T-helper 17 cell (primary cell): ENCODE measurements at places on chromosomes 4 and X.

- peaks cover 21% of the 10 kb centered on the region for H3K4me1 ChIP-seq
- peak within 1 kb of the TSS; percentile 29 for H3K27ac ChIP-seq
- H3K36me3 ChIP-seq: no peaks in the 10 kb centered on the region
- H3K4me3 ChIP-seq: peak within 1 kb of the TSS; percentile 92
- peak; percentile 60 for DNase-seq
- H3K27me3 ChIP-seq: peaks cover 13% of the 10 kb centered on the region
These were observed at the start of gene PDE5A for GRCh38 chr4:119628281-119629141. Gene PDE5A (minus strand): TSS chr4:119628804. CDS start chr4:119628671, 133 bp downstream.

DNA sequence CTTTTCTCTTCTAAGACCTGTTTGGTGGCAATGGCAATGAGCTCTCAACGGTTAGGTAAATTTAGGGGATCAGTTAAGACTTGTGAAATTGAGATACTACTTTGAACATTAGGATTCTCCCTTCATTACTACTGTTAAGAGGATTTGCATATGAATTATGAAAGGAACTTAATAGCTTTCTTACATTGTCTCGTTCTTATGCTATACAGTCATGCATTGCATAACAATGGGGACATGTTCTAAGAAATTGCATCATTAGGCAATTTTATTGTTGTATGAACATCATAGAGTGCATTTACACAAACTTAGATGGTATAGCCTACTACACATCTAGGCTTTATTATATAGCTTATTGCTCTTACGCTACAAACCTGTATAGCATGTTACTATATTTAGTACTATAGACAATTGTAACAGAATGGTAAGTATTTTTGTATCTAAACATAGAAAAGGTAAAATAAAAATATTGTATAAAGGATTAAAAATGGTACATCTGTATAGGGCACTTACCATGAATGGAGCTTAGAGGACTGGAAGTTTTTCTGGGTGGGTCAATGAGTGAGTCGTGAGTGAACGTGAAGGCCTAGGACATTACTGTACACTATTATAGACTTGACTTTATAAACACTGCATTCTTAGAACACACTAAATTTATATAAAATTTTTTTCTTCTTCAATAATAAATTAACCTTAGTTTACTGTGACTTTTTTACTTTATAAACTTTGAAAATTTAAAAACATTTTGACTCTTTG, 62.5 kb downstream of the PAQR3 start:
- no peaks in the 10 kb centered on the region for H3K27me3 ChIP-seq
- H3K27ac ChIP-seq: no peak overlapping the region
- H3K36me3 ChIP-seq: no peaks in the 10 kb centered on the region
- no peaks in the 10 kb centered on the region for H3K4me1 ChIP-seq
- no peak for DNase-seq

DNA sequence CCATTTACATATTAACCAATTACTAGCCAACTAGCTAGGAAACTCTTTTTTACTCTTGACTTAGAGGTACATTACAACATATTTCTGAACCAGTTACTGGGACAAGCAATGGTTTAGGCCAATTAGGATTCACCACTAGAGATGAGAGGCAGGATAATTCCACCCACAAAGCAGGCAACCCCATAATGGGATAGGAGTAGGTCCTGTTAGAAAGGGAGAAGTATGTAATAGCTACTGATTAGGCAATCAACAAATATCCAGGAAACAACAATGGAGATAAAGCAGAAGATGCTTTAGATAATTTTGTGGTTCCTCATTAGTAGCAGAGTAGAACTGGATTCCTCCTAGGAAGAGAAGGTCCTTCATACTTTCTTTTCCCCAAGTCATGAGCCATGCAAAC, 173.8 kb upstream of the GLRA2 start:
- no peak overlapping the region for H3K4me3 ChIP-seq
- DNase-seq: no peak
- no peaks in the 10 kb centered on the region for H3K4me1 ChIP-seq
- H3K27me3 ChIP-seq: no peaks in the 10 kb centered on the region
- no peaks in the 10 kb centered on the region for H3K36me3 ChIP-seq

DNA sequence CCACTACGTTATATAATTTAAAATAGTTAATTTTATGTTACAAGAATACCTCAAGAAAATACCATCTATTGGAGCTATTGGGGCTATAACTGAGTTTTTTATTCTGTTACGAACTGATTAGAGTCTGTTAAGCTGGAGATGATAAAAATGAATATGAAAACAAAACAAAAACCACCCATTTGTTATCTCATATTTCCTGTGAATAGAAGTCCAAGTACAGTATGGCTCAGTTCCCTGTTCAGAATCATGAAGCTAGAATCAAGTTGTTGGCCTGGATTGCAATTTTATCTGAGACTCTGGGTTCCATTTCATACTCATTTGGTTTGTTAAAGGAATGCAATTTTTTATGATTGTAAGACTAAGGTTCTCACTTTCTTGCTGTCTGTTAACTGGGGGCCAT, 319.1 kb upstream of the PCDH18 start:
- H3K4me1 ChIP-seq: no peaks in the 10 kb centered on the region
- H3K27me3 ChIP-seq: no peaks in the 10 kb centered on the region
- H3K4me3 ChIP-seq: no peak overlapping the region
- no peak for DNase-seq
- H3K36me3 ChIP-seq: no peaks in the 10 kb centered on the region

GRCh38 chr4:130478406-130478805, 1382.5 kb downstream of the C4orf33 start:
- DNase-seq: no peak
- no peak overlapping the region for H3K4me3 ChIP-seq
- H3K36me3 ChIP-seq: no peaks in the 10 kb centered on the region
- no peak overlapping the region for H3K27ac ChIP-seq
- H3K27me3 ChIP-seq: no peaks in the 10 kb centered on the region

- DNase-seq: no peak
- no peak overlapping the region for H3K27ac ChIP-seq
- peaks cover 3% of the 10 kb centered on the region for H3K4me1 ChIP-seq
- no peak overlapping the region for H3K4me3 ChIP-seq
- H3K27me3 ChIP-seq: peaks cover 4% of the 10 kb centered on the region
These were observed 73.1 kb downstream of the SPRY1 start for GRCh38 chr4:123469696-123470095.

GRCh38 chr4:7381221-7381889, 53.4 kb downstream of the PSAPL1 start:
- no peak for DNase-seq
- no peak overlapping the region for H3K4me3 ChIP-seq

GRCh38 chr4:189374176-189374575, 566.5 kb upstream of the FRG1 start:
- H3K4me3 ChIP-seq: no peak overlapping the region
- no peak overlapping the region for H3K27ac ChIP-seq
- H3K27me3 ChIP-seq: no peaks in the 10 kb centered on the region
- H3K4me1 ChIP-seq: no peaks in the 10 kb centered on the region
- no peak for DNase-seq

DNA sequence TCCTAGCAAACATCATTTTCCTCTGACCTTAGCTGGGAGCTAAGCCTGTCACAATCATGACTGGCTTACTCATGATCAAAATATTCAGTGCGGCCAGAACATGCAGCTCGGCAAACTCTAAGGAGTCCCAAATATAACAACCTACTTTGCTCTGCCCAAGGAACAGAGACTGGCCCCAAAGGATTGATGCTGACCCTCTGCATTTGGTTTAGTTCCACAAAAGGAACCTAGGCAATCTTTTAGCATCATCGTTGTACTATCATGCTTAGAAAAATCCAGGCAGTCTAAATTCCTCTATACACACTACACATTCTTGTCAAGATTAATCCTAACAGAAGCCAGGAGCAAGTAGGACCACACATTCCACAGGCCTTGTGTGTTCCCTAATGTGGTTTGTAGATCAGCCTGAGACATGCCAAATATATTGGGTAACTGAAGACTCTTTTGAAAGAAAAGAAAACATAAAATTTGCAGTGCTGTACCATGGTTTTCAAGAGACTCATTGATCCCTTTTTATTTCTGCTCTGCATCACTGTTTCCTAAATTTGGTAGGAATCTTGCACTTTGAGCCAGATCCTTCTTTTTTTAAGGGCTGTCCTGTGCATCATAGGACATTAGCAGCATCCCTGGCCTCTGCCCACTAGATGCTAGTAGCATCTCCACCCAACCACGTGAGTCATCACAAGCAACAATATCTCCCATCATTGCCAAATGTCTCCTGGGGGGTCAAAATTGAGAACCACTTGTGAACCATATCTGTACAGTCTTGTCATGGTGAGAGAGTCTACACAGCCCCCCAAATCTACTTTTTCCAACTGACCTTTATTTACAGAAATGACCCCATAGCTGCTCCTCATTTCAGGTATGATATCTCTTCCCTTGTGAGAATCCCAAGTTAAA, 17.6 kb upstream of the CC2D2A start:
- H3K4me1 ChIP-seq: no peaks in the 10 kb centered on the region
- no peak for DNase-seq
- no peak overlapping the region for H3K4me3 ChIP-seq
- no peaks in the 10 kb centered on the region for H3K27me3 ChIP-seq
- H3K27ac ChIP-seq: no peak overlapping the region

GRCh38 chrX:39960219-39960618, 137.5 kb downstream of the BCOR start:
- H3K36me3 ChIP-seq: no peaks in the 10 kb centered on the region
- H3K4me1 ChIP-seq: peaks cover 2% of the 10 kb centered on the region
- H3K27me3 ChIP-seq: no peaks in the 10 kb centered on the region
- no peak for DNase-seq
- H3K4me3 ChIP-seq: no peak overlapping the region
- no peak overlapping the region for H3K27ac ChIP-seq

DNA sequence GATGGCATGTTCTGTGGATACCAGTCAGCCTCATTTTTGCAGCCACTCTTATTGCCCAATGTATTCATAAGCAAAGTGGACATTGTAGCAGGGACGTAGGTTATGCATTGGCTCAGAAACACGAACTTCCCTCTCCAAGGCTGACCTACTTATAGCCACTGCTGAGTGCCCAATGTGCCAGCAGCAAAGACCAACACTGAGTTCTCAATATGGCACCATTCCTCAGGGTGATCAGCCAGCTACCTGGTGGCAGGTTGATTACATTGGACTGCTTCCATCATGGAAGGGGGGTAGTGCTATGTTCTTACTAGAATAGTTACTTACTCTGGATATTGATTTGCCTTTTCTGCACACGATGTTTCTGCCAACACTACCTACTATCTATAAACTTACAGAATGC, 306.9 kb downstream of the KCNIP4 start:
- DNase-seq: no peak
- no peaks in the 10 kb centered on the region for H3K36me3 ChIP-seq
- H3K4me1 ChIP-seq: no peaks in the 10 kb centered on the region
- no peak overlapping the region for H3K27ac ChIP-seq
- no peak overlapping the region for H3K4me3 ChIP-seq

- H3K36me3 ChIP-seq: peaks cover 3% of the 10 kb centered on the region
- H3K4me3 ChIP-seq: no peak overlapping the region
- no peak for DNase-seq
- no peak overlapping the region for H3K27ac ChIP-seq
These were observed 9.0 kb downstream of the FGFBP1 start for GRCh38 chr4:15929540-15929939.

GRCh38 chr4:138788267-138788790, 227.3 kb upstream of the NOCT start:
- no peak overlapping the region for H3K4me3 ChIP-seq
- H3K27ac ChIP-seq: no peak overlapping the region
- no peak for DNase-seq
- no peaks in the 10 kb centered on the region for H3K36me3 ChIP-seq
- H3K27me3 ChIP-seq: peaks cover 11% of the 10 kb centered on the region

DNA sequence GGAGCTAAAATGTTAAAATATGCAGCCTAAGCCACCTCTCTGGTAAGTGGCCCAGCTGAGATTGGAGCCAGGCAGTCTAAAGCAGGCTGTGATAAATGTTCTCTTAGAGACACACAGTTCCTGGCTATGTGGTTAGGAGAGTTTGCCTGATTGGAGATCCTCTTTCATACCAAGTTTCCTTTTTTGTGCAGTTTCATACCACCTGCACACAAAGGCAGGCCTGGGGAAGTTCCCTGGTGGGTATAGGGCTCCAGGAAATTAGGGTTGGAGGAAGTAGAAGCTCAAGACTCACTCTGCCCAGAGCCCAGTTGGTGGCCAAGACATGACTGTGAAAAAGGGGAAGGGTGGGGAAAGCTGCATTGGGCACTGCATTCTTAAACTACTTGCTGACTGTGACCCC, 16.9 kb downstream of the CYBB start:
- H3K27ac ChIP-seq: no peak overlapping the region
- DNase-seq: no peak
- H3K4me1 ChIP-seq: peaks cover 3% of the 10 kb centered on the region

GRCh38 chr4:172232966-172233365, 419.8 kb downstream of the GALNTL6 start:
- H3K4me1 ChIP-seq: no peaks in the 10 kb centered on the region
- H3K27me3 ChIP-seq: no peaks in the 10 kb centered on the region
- no peak overlapping the region for H3K4me3 ChIP-seq
- no peaks in the 10 kb centered on the region for H3K36me3 ChIP-seq
- DNase-seq: no peak

GRCh38 chrX:134931550-134931949, 59.2 kb upstream of the SMIM10 start:
- H3K27me3 ChIP-seq: peaks cover 4% of the 10 kb centered on the region
- no peaks in the 10 kb centered on the region for H3K36me3 ChIP-seq
- no peak overlapping the region for H3K27ac ChIP-seq
- no peak overlapping the region for H3K4me3 ChIP-seq
- H3K4me1 ChIP-seq: peaks cover 2% of the 10 kb centered on the region

DNA sequence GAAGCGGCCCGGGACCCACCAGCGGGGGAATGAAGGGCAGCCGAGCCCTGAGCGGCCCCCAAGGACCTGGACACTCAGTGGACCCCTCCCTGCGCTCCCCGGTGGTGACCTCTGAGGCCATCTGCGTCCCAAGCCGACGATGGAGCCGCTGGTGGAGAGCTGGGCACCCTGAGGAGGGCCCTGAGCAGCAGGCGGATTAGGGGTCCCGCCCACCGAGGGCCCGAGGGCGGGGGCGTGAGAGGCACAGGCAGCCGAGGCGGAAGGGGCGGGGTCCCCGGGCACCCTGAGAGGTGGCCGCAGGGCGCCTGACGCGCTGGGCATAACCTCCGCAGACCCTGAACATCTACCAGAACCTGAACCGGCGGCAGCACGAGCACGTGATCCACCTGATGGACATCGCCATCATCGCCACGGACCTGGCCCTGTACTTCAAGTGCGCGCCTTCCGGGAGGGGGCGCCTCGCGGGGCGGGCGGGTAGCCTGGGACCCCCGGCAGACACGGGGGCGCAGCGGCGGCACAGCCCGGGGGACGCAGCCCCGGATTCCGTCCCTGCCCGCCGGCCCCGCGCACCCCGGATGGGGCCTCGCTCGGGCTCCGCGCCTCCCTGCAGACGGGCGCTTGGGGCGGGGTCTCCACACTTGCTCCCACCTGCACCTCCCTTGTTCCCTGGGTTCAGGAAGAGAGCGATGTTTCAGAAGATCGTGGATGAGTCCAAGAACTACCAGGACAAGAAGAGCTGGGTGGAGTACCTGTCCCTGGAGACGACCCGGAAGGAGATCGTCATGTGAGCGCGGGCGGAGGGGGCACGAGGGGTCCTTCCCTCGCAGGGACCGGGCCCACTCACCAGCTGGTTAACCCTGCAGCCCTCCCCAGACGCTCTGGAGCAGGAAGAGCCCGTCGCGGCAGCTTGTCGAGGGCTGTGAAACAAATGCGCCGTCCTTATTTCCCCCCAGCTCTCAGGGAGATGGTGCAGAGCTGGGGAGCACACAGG, 10.3 kb downstream of the ATP5ME start:
- peak overlapping the region; percentile 89 for H3K4me3 ChIP-seq
- H3K4me1 ChIP-seq: peaks cover 7% of the 10 kb centered on the region
- peak overlapping the region; percentile 89 for H3K27ac ChIP-seq
- H3K27me3 ChIP-seq: no peaks in the 10 kb centered on the region

- peaks cover 7% of the 10 kb centered on the region for H3K27me3 ChIP-seq
- no peak overlapping the region for H3K27ac ChIP-seq
- peaks cover 9% of the 10 kb centered on the region for H3K4me1 ChIP-seq
- no peak for DNase-seq
These were observed 942 bp upstream of the APLN start for GRCh38 chrX:129655547-129656249.
